ENCODE measurements at places on chromosomes 1 and 21. TPM values are rescaled to one million over a fixed set of nuclear protein-coding genes. Genes with fewer than 3 reads are reported as not detected.

- DNase-seq = no peak
These were observed 3.4 kb downstream of the NEK7 start for GRCh38 chr1:198160222-198160621.

GRCh38 chr1:57423656-57424211 is at the start of gene DAB1:
Gene DAB1 (minus strand): TSS chr1:57424060. CDS start chr1:57291030, 133,030 bp downstream.
- peak; percentile 10 for DNase-seq

DNA sequence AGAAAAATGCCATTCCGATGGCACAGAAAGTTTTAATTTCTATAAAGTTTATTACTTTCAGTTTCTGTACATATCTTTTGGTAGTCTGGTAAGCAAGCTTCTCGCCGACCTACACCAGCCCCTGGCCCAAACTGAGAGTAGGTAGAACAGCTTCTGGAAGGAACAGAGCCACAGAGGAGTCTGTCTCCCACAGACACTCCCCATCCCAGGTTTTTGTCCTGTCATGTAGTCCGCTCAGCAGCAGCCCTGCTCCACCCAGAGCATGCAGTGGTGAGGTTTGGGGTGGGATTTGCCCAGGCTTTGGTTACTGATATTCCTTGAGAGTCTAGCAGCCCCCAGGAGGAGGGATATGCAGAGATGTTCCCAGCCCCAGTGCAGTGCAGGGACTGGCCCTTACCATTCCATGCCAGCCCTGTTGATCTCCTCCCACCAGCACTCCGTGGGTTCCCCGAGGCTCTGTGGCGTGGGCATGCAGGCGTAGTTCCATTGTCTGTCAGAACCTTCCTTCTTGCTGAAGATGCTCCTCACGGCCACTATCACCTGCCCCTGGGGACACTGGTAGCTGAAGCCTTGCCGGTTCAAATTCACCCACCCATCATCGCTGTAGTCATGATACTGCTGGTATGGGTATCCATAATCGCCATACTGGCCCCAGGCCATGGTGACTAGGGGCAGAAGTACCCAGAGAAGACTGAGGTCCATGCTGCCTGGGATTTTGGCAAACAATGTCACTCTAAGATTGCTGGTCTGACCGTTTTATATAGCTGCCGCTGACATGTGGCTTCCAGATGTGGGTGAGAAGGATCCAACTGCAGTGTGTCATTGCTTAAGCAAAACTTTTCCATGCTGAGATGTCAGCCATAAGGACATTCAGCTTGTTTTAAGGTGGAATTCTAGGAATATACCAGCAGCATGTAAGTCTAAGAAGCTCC is at the start of gene DPT:
TSS of gene DPT (minus strand) at position 734 of the 932 bp plus-strand sequence. CDS start at position 702, 32 bp downstream.
- DNase-seq = no peak

GRCh38 chr1:16474166-16474800 is 33.8 kb downstream of the NECAP2 start:
- DNase-seq = no peak

- no peak for DNase-seq
These were observed 223.2 kb downstream of the FOXD2 start for GRCh38 chr1:47661040-47661439.

GRCh38 chr1:231418741-231419107 is 3.4 kb downstream of the EGLN1 start:
- DNase-seq = no peak

Gene FAM163A
- total RNA-seq = not detected

Gene MRPL9
- 162 TPM for total RNA-seq

Measured in Caki2 (cell line).